ENCODE measurements at places on chromosomes 1 and 21.

GRCh38 chr1:68633141-68633919, 136.4 kb upstream of the DEPDC1 start:
- DNase-seq = no peak

DNA sequence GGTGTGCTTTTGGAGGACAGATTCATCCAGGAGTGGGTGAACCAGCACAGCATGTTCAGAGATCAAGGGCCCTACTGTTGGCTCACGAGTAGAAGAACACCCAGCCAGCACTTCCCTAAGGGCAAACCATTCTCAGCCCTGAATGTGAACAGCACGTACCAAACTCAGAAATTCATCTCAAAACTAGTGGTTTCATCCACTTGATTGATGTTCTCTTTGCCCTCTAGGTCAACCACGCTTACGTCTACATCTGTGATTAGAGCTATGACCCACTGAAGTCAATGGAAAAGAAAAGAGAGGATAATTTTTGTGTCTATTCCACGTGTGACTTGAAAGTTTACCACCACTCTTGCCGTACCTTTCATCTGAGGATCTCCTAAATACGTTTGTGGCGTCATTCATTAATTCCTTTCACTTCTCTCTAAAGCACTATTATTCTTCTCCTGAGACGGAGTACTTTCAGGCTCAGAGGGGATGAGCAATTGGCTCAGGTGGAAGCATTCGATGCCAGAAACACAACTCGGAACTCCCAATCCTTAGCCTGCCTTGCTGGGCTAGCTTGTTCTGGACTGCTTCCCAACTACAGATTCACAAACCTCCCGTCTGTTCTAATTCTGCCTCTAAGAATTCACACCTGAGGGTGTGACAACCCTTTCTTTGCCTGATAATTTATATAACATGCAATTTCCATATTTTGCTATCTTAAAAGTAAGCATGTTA, 57.3 kb upstream of the HIVEP3 start:
- no peak for DNase-seq

GRCh38 chr1:62689524-62689923, 1.3 kb upstream of the DOCK7 start:
- no peak for DNase-seq

DNA sequence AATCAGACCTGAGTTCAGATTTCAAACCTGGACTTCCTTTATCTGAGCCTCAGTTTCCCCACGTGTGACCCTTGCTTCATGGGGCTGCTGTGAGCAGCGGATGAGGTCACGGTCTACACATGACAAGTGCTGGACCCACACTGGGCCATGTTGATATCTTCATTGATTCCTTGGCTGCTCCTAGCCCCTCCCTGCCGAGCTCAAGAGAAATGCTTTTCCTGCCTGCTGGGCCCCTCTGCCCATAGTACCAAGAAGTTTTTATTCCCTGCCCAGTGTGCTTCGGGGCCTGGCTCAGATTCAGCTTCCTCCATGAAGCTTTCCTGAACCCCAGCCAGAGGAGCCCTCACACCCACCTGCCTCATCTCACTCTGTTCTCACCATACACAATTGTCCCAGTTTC, 181.6 kb downstream of the PTPRU start:
- DNase-seq = no peak

DNA sequence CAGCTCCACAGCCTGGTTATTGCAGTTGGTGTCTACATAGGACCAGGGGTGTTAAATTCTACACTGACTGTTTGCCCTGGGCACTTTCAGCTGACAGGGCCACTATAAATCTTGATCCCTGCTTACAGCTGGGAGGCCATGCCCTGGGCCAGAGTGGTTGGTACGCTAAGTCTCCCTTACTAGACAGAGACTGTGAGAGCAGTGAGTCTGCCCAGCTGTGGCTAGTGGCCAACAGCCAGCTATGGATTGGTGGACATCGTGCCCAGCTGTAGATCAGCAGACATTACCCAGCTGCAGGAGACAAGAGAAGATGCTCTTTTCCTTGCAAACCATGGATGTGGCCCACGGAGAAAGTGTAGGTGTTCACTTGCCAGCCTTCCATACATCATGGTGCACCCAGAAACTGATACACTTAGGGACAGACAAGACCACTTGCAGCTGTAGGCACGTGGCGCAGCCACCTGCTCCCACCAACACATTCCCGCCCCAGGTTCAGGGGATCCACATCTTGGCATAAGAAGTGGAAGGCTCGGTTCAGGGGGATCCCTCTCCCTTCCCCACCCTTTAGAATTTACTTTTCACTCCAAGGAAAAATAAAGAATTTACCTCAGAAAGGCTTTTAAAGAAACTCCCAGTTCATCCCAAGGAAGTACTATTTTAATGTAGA, 16.4 kb upstream of the PAX7 start:
- no peak for DNase-seq

- no peak for DNase-seq
Observed at GRCh38 chr1:58765006-58765405, 18.8 kb downstream of the JUN start.

DNA sequence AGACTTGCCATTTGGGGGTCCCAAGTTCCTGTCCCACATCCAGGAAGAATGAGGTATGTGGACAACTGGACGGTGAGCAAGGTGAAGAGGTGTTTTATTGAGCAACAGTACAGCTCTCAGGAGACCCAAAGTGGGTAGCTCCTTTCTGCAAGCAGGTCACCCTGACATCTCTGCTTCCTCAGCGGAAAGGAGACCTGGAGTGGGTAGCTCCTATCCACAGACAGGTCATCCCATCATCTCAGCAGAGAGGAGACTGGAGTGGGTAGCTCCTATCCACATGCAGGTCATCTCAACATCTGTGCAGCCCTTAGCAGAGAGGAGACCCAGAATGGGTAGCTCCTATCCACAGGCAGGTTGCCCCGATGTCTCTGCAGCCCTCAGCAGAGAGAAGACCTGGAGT, 13.8 kb upstream of the FNBP1L start:
- no peak for DNase-seq

GRCh38 chr1:15011661-15012060, 141.9 kb upstream of the TMEM51 start:
- no peak for DNase-seq

GRCh38 chr1:44168520-44169098, 27.2 kb upstream of the KLF18 start:
- no peak for DNase-seq

DNA sequence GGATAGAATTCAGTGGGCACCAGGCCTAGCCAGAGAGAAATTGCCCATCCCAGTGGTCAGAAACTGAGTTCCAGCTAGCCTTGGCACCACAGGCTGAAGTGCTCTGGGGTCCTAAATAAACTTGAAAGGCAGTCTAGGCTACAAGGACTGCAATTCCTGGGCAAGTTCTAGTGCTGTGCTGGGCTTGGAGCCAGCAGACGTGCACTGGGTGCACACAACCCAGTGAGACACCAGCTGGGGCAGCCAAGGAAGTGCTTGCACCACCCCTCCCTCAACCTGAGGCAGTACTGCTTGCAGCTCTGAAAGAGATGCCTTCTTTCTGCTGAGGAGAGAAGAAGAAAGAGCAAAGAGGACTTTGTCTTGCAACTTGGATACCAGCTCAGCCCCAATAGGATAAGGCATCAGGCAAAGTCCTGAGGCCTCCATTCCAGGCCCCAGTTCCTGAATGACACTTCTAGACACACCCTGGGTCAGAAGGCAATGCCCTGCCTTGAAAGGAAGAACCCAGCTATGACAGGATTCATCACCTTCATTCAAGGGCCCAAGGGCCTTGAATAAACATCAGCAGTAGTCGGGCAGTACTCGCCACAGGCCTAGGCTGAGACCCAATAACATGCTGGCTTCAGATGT, 55.1 kb downstream of the OVGP1 start:
- no peak for DNase-seq

- DNase-seq = no peak
Observed at GRCh38 chr1:121587777-121588176, 403.0 kb downstream of the SRGAP2C start.

GRCh38 chr1:93200714-93201113, 20.2 kb downstream of the CCDC18 start:
- DNase-seq = no peak

DNA sequence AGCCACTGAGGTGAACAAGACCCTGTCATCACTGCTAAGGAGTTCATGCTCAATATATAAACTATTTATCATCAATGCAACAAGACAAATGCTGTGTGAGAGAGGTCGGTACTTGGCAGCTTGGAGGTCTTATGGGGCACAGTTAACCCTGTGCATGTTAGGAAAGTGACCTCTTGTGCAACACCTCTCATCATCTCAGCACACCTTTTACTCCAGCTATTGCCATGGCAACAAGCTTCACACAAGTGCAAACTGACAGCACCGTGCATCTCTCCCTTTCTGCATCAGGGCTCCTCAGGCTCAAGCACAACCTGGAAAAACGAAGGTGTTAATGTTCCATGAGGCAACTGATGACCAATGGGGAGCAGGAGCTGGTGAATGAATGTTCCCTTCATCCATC, 14.7 kb upstream of the MYSM1 start:
- DNase-seq = no peak

DNA sequence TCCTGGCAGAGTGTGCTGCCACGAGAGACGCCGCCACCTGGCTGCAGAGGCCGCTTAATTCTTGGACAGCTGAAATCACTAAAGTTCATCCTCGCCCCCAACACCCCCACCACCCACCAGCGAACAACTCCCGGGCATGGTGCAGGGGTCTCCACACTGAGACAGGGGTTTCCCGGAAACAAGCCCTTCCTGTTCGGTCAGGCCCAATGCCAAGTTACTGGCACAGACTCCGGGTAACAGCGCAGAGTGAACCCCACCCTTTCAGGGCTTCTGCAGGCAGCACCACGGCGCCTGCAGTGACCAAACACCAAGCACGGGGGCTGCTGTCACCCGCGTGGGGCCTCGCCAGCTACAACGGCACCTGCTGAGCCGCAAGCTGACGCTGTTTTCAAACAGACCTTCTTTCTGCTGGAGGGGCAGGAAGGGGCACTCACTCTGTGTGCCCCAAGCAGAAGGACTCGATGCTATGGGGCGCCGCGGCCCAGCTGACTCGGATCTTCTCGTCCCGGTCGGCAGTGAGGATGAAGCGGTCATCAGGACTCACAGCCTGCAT, 17.4 kb downstream of the WDR4 start:
- DNase-seq = no peak

- DNase-seq = no peak
Observed at GRCh38 chr1:26164036-26164860, 4.5 kb downstream of the C1orf232 start.

DNA sequence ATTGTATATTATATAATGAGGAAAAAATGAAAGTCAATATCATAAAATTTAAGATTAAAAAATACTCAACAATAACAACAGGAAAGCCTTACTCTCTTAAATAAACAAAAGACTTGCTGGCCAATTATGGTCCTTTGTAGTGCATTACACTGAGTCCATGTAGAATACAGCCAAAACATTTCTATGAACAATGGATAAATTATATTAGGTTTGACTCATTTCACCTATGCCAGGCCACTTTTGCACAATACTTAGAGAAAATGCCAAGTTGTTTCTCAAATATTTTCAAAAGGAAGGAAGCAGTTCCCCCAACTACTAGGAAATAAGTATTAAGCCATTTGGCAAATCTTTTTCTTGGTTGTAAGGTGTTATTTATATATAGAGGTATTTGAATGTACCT, 19.8 kb upstream of the UCK2 start:
- DNase-seq = no peak

DNA sequence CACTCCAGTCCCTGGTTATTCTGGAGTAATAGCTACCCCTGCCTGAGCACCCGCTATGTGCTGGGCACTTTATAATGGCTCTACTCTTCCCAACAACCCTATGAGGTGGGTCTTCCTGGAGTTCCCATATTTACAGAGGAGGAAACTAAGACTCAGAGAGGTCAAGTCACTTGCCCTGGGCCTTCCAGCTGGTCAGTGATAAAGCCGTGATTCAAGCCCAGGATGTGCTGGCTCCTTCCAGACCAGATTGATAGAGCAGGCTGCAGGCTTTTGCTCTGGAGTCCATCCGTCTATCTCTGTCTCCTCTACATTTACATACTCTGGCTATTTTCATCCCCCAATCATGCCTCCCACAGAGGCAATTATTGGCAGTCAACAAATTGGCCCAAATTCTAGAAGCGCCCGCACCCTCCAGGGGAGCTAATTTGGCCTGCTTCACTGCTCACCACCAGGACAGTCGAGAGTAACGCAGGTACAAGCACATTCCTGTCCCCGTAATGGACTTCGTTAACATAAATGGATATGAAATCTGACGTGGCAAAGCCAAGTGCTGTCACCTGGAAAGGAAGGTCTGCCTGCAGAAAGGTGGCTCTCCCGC, 39.8 kb upstream of the SELENON start:
- DNase-seq = no peak

- no peak for DNase-seq
Observed at GRCh38 chr1:213573648-213574009, 414.1 kb upstream of the PROX1 start.

DNA sequence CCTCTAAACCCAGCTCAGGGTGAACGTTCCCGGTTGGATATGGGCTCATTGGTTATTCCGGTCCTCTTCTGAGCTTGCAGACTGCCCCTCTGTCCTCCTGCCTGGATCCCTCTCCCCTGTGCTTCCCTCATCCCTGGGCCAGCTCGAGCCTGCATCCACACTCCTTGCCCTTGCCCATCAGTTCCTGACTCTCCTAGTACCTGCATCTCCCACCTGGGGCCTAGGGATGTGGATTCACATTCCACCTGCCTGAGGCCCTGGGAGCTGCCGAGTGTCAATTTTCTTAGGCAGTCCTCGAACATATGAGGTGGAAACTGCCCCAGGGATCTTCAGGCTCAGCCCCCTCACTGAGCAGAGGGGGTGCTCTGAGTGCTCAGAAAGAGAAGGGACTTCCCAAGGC, 252.2 kb downstream of the GRIK3 start:
- no peak for DNase-seq

- no peak for DNase-seq
Observed at GRCh38 chr1:89608984-89609725, 23.8 kb upstream of the LRRC8C start.

DNA sequence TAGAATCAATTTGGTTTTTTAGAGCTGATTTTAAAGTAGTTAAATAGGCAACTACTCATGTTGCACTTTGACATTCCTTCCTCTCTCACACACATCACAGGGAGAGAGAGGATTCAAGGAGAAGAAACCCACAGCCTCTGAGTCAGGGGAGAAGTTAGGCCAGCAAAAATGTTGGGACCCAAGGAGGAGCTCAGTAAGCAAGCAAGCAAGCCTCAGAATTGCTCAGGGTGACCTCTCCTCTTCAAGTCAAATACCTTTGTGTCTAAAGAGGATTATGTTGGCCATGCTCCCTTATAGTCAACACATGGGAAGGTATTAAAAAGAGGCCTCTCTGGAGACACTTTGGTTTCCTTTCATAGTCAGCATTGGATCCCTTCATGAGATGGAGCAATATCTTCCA, 80.5 kb upstream of the WARS2 start:
- DNase-seq = no peak

DNA sequence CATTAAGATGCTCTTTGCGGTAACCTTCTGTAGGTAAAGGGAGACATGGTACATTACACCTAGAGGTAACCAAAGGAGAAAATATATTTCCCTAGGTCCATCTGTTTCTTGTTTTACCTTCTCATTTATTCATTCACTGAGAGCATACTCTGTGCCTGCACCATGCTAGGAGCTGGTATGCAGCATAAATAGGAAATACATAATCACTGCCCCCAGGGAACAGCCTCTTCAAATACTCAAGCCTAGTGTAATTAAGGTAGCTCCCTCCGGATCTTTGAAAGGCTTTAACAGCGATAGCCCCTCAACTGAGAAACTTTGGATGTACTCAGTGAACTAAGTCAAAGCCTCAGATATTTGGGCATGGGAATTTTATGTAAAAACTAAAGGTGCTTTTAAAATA, 123.6 kb downstream of the GABPA start:
- DNase-seq = no peak

Data from NCI-H1417 treated with DMSO at 0.1 percent for 48 hours (cell line).